ENCODE measurements at places on chromosomes 1 and 21.

DNA sequence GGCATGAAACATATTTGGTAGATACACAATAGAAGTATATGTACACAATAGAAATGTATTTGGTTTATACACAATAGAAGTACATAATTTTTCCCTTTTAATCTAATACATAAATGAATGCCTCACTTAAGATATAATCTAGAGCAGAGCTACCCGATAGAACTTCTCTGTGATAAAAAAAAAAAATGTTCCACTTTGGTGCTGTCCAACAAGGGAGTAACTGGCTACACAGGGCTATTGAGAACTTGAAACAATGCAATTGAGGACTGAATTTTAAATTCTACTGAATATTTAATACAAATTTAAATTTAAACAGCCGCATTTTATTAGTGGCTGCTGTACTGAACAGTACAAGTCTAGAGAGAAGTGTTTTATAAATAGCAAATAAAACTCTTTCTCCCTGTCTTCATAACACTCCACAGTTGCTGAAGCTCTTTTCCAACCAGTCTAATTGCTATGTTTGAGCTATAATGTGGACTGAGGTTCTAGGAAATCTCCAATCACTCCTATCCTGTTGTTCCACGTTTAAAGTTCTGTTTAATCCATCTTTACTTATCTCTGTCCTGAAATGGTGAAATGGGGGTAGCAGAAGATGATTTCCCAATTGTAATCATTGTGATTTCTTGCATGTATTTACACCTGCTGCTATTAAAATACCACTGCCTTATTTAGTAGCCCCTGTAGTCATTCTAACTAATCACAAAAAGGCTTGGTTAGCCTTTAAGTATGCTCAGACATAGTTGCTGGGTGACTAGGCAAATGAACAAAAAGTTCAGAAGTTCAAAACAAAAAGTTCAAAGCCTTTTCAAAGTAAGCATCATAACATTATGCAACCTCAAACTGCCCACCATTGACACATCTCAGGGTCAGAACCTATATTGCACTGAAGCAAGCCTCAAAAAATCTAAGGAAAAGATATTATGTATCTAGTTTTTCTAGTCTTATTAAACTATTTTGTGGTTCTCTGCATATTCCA is 192.3 kb upstream of the C1orf87 start:
- no peak for DNase-seq

- peak; percentile 27 for DNase-seq
Observed at GRCh38 chr1:162822391-162823200, 32.1 kb downstream of the HSD17B7 start.

GRCh38 chr1:180291004-180291403 is 60.9 kb downstream of the LHX4 start:
- DNase-seq = no peak

- DNase-seq = no peak
Observed at GRCh38 chr1:200240656-200241055, 169.2 kb downstream of the ZNF281 start.

DNA sequence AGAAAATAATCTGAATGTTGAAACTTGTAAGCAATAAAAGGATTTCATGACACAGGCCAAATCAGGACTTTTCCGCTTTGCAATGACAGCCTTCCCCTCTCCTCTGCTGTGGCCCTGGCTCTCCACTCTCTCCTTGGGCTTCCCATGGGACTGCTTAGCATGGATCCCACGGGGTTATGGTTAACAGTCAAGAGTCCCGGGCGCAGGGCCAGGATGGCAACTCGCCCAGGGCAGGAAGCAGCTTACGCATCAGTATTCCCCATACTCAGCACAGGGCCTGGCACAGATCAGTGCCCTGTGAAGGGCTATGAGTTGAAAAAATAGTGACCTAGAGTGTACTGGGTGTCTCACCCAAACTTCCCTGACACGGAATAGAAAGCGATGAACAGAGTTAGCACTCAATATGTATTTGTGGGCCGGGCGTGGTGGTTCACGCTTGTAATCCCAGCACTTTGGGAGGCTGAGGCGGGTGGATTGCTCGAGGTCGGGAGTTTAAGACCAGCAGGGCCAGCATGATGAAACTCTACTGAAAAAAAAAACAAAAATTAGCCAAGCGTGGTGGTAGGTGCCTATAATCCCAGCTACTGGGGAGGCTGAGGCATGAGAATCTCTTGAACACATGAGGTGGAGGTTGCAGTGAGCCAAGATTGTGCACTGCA is 29.1 kb upstream of the GRHL3 start:
- DNase-seq = peak; percentile 85

DNA sequence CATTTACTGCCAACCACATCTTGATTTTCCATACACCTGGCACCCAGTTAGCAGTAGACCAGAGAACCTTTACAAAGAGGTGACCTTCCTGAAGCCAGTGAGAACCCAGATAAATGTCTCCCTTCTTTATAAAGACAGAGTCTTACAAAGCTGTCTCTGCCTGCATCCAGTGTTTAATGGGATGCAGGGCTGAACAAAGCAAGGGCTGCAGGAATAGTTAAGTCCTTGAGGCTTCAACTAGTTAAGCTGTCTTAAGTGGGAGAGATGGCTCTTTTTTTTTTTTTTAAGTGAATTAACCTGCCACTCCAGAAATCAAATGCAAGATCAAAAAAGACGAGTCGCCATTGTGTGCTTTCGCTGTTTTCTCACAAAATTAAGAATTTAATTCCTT is 1.5 kb downstream of the AHCYL1 start:
- no peak for DNase-seq

DNA sequence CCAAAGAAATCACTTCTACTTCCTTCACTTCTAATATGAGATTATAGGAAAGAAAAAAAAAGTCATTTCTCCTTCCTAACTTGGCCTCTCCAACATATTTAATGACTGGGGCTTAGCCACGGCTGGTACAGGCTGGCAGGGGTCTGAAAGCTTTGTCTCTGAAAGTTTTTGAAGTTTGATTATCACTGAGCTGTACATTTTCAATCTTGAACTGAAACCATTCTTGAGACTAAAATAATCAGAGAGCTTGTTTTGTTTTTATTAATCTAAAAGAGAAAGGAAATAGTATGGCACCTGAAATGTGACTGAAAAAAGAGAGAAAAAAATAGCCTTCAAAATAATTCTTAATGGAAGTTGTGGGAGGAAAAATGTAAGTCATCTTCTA is 3.8 kb upstream of the KRTAP19-8 start:
- no peak for DNase-seq

DNA sequence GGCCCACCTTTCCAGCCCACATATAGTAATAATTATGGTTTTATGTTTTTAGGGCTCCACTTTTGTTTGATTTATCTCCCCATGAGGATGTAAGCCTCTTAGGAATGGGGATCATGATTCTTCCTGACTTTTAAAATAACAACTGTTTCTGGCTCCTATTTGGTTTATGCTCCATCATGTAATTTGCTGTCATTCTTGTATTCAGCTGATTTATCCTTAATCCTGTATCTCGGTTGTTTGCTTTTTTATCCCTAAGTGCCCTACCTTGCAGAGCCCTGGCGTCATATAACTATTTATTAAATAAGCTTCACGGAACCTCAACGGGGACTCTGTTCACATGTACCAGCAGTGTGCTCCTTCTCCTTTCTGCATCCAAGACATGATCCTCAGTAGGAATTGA is 70.7 kb downstream of the RYR2 start:
- DNase-seq = no peak

DNA sequence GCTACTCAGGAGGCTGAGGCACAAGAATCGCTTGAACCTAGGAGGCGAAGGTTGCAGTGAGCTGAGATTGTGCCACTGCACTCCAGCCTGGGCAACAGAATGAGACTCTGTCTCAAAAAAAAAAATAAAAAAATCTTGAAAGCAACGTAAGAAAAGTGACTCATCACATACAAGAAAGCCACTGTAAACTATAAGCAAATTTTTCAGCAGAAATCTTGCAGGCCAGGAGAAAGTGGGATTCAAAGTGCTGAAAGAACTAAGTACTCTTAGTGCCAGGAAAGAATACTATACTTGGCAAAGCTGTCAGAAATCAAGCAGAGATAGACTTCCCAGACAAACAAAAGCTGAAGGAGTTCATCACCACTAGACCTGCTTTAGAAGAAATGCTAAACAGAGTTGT is 4.4 kb upstream of the HMGN1 start:
- DNase-seq = no peak

GRCh38 chr1:210663730-210664573 is 335.2 kb downstream of the HHAT start:
- peak; percentile 68 for DNase-seq

DNA sequence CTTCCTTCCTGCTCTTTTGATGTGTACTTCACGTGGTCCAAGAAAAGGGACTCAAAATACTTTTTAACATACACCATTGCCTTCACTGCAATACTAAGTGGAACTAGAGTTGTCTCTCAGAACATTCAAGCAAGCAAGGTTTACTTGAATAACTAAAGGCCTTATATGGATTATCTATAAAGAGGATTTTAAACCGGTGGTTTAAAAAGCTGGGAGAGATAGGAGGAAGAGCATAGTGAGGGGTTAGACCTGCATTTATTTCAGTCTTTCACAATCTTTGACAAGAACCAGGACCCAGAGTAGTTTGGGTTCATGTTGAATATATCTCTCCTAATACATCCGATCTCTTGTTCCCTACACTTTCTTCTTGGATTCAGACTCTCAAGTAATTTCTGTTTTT is 6.9 kb downstream of the S1PR1 start:
- no peak for DNase-seq

DNA sequence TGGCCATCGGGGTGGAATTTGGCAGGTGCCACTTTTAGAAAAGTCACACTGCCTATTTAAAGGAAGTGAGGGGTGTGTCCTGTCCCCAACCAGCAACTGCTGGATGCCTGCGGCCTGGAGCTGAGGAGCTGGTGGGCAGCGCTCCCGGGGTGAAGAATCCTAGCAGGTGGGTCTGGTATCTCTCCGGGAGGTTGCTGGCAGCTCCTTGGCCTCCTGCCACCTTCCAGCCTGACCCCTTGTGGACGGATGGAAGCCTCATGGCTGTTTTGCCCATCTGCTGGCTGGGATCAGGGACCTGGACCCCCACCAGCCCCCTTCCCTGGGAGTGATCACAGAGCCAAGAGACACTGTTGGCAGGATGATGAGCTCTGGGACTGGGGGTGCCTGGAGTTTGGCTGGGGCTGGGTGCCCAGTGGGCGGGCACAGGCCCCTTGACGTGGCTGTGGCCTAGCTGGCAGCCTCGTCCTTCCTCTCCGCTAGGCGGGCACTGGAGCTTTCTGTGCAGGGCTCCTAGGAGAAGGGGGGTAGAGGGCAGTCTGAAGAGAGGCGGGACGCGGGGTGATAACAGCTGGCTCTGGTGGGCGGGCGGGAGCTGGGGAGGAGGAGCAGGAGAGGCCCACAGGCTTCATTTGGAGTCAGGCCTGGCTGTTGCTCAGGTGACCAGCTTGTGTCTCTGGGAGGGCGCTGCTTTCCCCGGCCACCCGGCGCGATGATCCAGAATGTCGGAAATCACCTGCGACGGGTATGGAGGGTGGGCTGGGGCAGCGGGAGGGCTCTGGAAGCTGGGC is at the start of gene ACOT11:
TSS of gene ACOT11 (plus strand) at position 628 of the 788 bp plus-strand sequence. CDS start at position 710, 82 bp downstream.
- DNase-seq = peak; percentile 43

GRCh38 chr21:38815060-38815405 is 9.3 kb downstream of the ETS2 start:
- DNase-seq = no peak

DNA sequence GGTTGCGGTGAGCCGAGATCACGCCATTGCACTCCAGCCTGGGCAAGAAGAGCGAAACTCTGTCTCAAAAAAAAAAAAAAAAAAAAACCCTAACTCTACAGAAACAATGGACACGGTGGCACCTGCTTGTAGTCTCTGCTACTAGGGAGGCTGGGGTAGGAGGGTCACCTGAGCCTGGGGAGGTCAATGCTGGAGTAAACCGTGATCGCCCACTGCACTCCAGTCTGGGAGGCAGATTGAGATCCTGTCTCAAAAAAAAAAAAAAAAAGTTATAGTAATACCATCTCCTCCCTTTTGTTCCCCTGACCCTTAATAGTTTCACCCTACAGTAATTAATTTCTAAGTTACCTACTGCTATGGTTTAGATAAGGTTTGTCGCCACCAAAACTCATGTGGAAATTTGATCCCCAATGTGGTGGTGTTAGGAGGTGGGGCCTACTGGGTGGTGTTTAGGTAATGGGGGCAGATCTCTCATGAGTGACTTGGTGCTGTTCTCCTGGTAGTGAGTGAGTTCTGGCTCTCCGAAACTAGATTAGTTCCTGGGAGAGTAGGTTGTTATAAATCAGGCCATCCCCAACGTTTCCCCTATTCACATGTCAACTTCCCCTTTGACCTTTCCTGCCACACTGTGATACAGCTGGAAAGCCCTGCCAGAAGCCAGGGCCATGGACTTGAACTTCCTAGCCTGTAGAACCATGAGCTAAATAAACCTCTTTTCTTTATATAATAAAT is 9.8 kb downstream of the FBXO42 start:
- DNase-seq = no peak

GRCh38 chr1:10217748-10218441 is 7.5 kb downstream of the KIF1B start:
- DNase-seq = no peak

GRCh38 chr21:31213787-31214186 is 130.3 kb downstream of the TIAM1 start:
- DNase-seq = no peak

DNA sequence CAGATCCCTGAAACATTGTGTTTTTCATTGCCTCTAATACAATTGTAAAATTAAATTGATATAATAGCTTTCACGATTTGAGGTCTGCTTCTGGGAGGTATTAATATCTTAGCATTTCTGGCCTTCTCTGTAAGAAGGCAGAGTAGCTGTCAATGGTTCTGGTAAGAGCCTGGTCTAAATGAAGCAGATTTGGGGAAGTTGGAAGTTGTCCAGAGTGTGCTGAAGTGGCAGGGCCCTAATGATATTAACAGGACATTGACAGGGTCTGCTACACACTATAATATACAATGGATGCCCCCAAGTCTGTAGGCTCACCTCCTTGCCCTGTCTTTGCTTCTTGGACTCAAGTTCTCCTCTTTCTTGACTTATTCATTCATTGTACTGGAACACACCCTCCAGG is 99.5 kb downstream of the C4BPA start:
- no peak for DNase-seq

- DNase-seq = no peak
Observed at GRCh38 chr1:58629031-58629462, 52.0 kb upstream of the TACSTD2 start.

DNA sequence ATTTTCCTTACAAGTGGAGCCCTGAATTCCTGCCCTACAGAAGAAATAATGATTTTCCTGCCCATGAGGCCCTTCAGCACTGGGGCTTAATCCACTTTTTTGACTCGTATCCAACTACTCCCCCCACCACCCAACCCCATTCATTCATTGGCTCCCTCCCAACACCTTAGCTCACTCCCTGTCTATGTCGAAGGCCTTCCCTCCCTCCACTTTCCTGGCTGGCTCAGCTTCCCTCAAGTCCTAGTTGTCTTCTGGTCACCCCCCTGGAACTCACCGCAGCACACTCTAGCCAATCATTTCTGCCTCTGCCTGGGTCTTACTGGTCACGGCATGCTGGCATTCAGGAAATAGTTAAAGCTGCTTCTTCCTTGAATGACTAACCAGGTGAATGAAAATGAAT is 118.9 kb downstream of the PGBD5 start:
- DNase-seq = no peak

Data from NCI-H1436 treated with DMSO at 0.1 percent for 48 hours (cell line).